ENCODE measurements at places on chromosomes 13 and 19. TPM values are rescaled to one million over a fixed set of nuclear protein-coding genes. Genes with fewer than 3 reads are reported as not detected.

- no peak for DNase-seq
These were observed 16.0 kb downstream of the ZC3H4 start for GRCh38 chr19:47097396-47098201.

Gene ZNF66
- polyA plus RNA-seq: 0.84 TPM

Gene SIGLEC12
- not detected for polyA plus RNA-seq

Gene SCAMP4
- 6.7 TPM for polyA plus RNA-seq

- no peak for DNase-seq
These were observed 146.8 kb downstream of the KCNRG start for GRCh38 chr13:50162001-50162400.
